Aorta (tissue), 5 donors: ENCODE measurements at places on chromosomes 12 and 14. TPM values are rescaled to one million over a fixed set of nuclear protein-coding genes. Genes with fewer than 3 reads are reported as not detected.

The TSPAN31 gene
- polyA plus RNA-seq, result 27.4 TPM

The CLEC1B gene
- polyA plus RNA-seq, result not detected

The HOXC4 gene
- polyA plus RNA-seq, result 1.8 TPM

The PPP1R13B gene
- 6.9 TPM for polyA plus RNA-seq

The CLEC2D gene
- polyA plus RNA-seq, result 0.25 TPM

The TAS2R7 gene
- not detected for polyA plus RNA-seq

The ABCD2 gene
- 0.03 TPM for polyA plus RNA-seq
